Activated naive CD4-positive, alpha-beta T cell treated with anti-CD3 and anti-CD28 coated beads, Interleukin-2, amount 10 ng/mL, durations not matched to agents 7 days and 5 days (primary cell): ENCODE measurements at places on chromosomes 1 and 21.

- DNase-seq: no peak
Measured at GRCh38 chr1:29500041-29500440, 263.7 kb downstream of the PTPRU start.

DNA sequence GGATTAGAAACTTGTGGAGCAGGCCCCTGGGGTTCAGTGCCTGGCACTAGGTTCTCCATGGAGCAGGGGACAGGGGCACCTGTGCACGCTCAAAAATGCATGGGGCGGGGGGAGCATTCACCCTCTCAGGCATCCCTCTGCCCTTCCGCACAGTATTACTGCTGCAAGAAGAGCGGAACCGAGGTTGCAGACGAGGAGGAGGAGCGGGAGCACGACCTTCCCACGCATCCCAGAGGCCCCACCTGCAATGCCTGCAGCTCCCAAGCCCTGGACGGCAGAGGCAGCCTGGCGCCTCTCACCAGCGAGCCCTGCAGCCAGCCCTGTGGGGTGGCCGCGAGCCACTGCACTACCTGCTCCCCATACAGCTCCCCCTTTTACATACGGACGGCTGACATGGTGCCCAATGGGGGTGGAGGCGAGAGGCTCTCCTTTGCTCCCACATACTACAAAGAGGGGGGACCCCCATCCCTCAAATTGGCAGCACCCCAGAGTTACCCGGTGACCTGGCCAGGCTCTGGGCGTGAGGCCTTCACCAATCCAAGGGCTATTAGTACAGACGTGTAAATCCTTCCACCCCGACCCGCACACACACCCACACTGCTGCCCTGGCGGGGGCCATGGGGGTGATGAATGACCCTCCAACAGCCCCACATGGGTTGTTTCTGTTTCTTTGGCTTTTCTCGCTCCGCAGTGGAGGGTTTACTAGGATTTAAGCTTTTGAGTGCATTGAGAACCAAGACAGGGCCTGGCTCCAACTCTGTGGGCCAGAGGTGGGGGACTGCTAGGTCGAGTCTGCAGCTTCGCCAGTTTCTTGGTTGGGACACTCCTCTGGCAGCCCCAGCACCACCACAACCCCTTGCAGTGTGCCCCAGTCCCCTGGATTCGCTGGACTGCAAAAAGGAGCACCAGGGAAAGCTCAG lies 63.7 kb downstream of the TOR1AIP2 start:
- no peak for DNase-seq

- DNase-seq: no peak
Measured at GRCh38 chr1:169768161-169768560, 26.5 kb downstream of the METTL18 start.

- no peak for DNase-seq
Measured at GRCh38 chr1:221886743-221887414, 145.0 kb upstream of the DUSP10 start.

DNA sequence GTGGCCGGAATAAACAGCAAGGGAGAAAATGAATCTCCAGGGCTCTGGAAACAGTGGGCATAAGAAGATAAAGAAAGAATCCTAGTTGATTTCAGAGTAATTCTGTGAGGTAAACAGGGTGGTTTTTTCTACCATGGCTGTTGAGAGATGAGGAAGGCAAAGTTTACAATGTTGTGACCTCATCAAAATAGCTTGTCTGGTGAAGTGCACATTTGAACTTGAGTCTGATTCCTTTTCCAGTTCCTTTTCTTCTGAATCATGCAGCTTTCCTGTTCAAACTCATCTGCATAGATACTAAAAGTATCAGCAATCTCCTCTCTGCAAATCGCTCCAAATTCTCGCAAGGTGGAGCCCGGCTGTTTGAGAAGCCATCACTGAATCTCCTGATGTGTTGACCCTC lies 161.7 kb downstream of the PLPP3 start:
- no peak for DNase-seq

DNA sequence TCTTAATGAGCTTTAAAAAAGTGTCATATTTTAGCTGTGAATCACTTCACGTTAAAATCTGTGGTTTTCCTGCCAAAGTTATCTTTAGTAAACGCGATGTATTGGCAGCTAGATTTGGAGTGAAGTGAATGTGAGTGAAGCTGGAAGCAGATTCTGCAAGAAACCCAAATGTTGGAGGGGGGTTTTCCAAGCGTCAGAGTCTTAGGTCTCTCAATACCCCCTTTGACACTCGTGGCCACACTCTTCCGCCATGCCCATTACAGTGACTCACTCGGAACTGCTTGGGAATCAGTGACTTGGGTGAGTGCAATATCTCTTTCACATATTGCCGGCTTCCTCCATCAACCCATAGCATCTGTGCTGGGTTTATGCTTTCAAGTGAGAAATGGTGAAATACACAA lies 17.5 kb downstream of the B3GALT5 start:
- DNase-seq: no peak

DNA sequence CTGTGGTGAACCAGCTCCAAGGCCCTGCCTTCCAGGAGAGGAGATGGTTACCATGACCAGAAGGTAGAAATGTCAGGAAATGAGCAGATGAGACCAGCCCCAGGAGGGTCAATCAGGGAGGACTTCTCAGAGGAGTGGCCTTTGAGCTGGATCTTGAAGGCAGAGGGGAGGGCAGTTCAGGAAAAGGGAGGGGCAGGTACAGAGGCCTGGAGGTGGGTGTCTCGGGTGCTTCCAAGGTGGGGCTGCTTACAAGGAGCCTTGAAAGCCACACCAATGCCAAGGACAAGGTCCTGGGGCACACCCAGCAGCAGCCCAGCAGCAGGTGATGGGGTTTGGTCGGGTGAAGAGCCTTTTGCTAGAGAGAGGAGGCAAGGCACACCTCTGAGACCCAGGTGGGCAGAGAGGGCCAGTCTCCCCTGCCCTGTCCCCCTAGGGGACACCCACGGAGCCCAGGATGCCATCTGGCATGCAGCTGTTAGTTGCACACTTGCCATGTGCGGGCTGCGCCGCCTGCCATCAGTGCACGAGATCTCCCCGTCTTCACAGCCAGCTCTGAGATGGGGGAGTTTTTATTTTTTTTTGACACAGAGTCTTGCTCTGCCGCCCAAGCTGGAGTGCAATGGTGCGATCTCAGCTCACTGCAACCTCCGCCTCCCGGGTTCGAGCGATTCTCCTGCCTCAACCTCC lies 18.5 kb downstream of the SLC66A1 start:
- no peak for DNase-seq

DNA sequence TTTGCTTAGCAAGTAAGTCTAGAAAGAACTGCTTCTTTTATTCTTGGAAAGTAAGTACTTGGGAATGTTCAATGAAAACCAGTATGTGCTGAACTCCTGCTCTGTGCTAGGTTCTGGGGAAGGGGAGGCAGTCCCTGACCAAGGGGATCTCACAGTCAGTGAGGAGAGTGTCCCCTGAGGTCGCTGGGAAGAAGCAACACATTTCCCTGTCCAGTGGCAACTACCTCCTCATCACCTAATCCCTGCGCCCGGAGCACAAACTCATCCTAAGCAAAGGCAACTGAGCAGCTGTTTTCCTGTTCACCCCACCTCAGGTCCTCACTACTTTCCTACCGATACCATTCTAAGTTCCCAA lies 61.7 kb upstream of the ANGPTL1 start:
- no peak for DNase-seq

DNA sequence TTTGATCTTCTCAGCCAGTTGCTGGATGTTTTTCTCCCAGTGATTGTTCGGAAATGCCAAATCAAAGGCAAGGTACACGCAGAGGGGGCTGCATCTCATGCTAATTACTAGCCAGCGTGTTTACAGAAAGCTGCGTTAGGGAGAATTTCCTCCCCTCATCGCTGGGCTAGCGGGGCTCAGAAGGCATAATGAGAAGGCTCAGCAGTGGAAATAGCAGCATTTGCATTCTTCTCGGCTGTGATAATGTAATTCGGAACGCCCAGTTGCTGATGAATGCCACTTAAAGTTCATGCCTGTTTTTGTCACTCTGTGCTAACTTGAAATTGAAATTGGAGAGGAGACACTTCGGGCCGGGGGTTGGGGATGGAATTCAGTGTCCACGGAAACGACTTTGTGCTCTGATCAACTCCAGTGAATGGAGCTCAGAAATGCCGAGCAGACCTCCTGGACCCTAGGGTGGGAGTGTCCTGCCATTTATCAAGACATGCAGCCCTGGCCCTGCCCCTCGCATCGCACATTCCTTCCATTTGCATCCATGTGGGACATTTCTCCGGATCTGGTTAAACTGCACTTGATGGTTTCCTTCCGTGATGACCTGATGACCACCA lies 313.4 kb upstream of the C1orf174 start:
- DNase-seq: no peak

GRCh38 chr1:206843626-206844025 lies 21.8 kb upstream of the IL20 start:
- DNase-seq: no peak

DNA sequence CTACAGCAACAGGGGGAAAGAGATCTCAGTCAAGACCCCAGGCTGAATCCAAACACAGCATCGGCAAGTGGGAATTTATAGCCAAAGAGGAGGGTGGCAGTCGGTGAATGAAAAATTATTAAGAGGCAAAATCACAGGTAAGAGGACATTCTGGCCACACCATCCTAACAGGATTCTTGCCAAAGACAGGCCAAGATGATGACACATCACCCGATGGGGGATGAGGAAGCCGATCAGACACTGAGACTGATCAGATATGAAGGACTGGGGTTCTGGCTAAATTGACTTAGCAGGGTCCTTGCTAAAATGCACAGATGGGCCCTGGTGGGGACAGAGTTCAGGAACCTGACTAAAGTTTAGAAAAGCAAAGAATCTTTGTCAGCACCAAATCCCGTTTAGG lies 402.2 kb downstream of the SMYD3 start:
- DNase-seq: no peak

DNA sequence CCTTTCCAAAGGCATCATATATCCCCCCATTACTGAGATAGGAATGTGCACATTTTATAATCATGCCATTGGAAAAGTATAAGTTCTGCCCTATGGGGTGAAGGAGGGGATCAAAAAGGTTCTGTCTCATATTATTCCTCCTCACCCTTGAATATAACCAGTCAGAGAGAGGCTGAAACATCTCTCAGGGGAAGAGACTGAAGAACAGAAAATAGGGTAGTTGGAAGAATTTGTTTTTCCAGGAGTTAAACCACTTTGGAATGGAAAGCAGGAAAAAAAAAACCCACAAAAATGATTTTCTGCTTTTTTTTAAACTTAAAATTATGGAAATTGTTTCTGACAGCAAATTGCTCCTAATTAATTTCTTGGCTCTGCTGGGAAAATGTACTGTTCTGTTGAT lies 52.8 kb upstream of the BEND5 start:
- DNase-seq: no peak

- no peak for DNase-seq
Measured at GRCh38 chr1:55064071-55064581, 24.8 kb downstream of the PCSK9 start.

- DNase-seq: no peak
Measured at GRCh38 chr1:2534687-2535441, 4.8 kb upstream of the HES5 start.

GRCh38 chr21:38664841-38665240 lies 140.9 kb upstream of the ETS2 start:
- no peak for DNase-seq

DNA sequence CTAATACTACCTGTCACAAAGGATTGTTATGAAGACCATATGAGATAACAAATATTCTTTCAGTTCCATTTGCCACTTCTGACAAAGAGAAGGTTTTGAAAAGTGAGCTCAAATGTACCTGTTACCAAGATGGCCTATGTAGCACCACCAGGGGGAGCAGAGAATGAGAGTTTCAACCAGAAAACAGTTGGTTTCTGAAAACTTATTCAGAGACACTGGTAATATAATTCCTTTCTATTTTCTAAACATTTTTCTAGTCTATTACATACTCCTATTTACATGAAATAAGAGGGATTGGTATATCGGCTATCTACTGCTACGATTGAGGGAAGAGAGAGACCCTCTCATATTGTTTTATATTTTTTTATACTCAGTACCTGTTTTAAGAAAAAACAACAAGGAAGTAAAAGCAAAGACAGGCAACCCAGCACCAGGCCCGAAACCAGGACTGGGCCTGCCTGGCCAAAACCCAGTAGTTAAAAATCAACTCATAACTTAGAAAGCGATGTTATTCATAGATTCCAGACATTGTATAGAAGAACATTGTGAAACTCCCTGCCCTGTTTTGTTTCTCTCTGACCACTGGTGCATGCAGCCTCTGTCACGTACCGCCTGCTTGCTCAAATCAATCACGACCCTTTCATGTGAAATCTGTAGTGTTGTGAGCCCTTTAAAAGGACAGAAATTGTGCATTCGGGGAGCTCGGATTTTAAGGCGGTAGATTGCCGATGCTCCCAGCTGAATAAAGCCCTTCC lies 48.3 kb downstream of the IL23R start:
- peak; percentile 75 for DNase-seq

DNA sequence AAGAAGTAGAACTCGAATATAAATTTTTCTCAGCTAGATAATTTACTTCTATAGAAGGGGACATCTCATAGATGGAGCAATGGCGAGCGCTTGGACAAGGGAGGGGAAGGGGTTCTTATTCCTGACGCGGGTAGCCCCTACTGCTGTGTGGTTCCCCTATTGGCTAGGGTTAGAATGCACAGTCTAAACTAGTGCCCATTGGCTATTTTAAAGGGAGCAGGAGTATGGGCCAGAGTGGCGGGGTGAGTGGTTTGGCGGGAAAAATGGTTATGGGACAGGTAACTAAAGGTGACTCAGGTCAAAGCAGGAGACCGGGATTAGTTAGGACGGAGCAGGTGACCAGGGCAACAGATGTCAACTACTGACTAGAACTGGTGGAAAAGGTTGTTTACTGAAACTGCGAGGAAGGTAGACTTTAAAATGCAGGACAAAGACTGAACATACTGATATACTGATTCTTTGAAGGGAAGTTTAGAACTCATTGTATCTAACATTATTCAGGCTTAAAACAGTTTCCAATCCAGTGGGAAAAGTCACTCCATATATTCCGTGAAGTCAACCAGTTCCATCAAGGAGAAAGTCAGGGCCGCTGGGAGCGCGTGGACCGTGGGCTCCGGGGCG lies 940 bp upstream of the ATAD3A start:
- DNase-seq: peak; percentile 30

DNA sequence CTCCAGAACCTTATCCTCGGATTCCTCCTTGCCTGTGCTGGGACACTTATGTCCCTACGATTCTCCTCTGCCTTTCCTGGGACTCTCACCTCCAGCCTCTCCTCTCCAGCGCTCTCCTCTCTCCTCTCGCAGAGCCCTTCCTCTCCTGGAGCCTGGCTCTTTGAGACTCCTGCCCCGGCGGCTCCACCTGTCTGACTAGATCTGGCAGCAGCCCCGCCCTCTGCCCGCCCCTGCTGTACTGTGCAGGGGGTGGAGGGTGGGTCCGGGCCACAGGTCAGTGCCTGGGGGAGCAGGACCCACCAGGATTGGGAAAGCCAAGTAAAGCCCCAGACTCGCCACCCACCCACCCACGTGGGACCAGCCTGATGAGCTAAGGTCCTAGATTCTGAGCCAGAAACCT lies 1.6 kb downstream of the ELOVL1 start:
- DNase-seq: peak; percentile 29
